ENCODE measurements at places on chromosomes 3 and 15.

- ATAC-seq = no peak
These were observed 18.8 kb upstream of the GATM start for GRCh38 chr15:45397116-45397665.

GRCh38 chr15:82122746-82123400 lies 77.1 kb upstream of the MEX3B start:
- ATAC-seq = peak; percentile 98

DNA sequence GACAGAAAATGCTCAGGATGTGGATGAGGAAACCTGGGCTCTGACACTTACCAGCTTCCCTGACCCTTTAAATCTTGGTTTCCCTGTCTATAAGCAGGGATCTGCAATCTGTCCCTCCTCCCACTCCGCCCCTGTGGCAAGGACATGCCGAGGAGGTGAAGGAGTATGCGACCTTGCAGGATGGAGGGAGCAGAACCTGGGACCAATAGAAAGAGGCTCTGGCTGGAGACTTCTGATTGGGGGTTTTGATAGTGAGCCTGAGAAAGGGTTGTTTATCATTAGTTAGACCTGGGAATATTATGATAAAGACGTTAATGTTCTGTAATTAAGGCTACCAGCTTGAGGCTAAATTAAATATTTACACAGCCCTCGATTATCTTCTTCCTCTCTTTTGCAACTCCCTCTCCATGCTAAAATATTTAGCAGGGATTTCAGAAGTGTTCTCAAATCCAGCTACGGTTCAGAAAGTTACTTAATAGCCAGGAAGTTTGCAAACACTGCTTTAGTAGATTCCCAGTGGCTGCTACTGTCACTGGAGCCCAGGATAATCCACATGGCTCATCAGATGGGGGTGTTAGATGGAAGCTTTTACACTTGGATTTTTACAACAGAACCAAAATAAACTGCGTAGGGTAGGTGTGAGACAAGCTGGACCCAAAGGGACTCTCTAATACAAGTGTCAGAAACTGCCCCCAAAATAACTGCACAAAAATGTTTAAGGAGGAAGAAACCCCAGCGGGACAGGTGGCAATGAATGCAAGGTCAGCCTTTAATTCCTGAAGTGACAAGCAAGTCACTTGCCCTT lies 9.2 kb upstream of the PAQR5 start:
- no peak for ATAC-seq

DNA sequence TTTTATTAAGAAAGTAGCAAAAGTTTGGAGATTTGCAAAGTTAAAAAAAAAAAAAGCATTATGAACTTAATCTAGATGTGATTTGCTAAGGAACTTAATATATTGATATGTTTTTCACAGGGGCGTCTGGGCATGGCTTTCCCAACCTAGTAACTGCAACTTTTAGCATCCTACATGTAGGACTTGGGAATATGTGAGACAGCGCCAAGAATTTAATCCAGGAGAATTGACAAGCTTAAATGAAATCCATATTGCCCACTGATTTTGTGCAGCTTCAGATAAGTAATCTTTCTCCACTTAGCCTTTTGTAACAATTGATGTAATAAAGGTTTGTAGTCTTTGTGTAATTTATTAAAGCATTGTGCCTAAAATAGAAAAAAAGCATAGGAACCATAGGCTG lies 982 bp upstream of the GABPB1 start:
- no peak for ATAC-seq

DNA sequence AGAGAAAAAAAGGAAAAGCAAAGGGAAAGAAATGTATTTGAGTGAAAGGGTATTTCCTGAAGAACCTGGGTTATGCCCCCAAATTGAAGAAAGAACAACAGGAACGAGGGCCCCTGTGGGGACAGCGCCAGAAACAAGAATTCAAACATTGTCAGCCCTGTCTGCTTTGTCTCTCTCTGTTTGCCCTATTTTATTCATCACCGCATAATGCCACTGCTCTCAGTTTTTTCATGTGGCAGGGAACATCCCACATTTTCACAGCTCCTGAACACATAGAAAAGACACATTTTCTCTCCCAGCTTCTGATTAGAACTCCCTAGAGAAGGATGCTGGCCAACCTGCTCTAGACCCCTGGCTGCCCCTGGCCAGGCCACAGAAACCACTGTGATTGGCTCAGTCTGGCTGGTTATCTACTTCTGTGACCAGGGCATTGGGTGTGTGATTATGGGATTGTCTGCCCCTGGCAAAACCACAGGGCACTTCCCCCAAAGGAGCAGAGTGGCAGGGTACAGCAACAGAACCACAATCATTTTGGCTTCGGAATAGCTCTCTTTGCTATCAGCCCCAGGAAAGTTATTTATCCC lies 31.3 kb upstream of the CCDC54 start:
- no peak for ATAC-seq

- ATAC-seq = no peak
These were observed 97.2 kb upstream of the LRRFIP2 start for GRCh38 chr3:37271611-37272010.

DNA sequence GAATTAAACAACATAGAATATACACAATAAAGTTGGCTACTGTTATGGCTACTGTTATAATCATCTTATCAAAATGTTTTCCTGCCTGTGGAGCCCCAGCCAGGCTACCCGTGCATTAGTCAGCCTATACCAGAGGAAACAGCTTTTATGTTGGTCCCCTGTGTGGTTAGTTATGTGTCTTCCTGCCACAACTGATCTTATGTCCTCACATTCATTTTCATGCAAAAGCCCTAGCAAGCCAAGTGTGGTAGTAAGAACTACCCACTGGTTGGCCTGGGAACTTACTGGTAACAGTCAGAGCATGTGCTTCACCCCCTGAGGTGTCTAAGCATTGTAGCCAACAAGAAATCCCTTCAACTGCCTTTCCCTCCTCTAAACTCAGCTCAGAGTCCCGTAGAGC lies 21.8 kb downstream of the MGLL start:
- ATAC-seq = no peak

DNA sequence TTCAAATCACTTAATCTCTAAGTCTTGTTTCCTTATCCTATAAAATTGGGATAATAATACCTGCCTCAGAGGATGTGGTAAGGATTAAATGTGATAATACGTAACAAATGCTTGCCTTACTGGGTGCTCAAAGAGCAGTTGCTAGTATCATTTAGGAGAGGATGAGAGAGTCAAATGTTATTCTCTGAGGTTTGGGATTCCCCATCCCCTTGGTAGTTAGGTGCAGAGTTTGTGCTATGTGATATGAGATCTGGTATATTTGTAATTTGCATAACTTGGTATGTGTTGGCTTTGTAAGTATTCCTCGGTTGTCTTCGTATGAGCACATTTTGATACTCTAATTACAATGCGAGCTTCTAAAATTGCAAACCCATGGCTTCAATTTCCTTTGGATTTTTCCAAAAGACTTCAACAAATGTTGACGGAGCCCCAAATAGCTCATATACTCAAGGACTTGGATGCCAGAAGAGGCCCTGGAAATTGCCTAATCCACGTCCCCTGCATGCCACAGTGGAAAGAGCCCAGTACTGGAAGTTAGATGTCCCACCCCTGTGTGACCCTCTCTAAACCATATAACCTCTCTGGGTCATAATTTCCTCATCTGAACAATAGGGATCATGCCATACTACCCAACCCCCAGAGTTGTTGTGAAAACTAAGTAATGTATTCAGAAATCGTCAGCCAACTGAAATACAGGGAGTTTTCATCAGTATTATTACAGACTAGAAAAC lies 85.0 kb downstream of the FBN1 start:
- no peak for ATAC-seq

GRCh38 chr3:197149-197827 lies 725 bp downstream of the CHL1 start:
- ATAC-seq = no peak

- peak; percentile 91 for ATAC-seq
These were observed 84.5 kb upstream of the SYNPR start for GRCh38 chr3:63193647-63194046.

GRCh38 chr3:177607589-177607988 lies 410.3 kb upstream of the TBL1XR1 start:
- ATAC-seq = no peak

GRCh38 chr3:143313893-143314188 lies 194.3 kb downstream of the CHST2 start:
- ATAC-seq = no peak

- peak; percentile 38 for ATAC-seq
These were observed 33.9 kb upstream of the CDCP1 start for GRCh38 chr3:45180051-45180450.

- ATAC-seq = no peak
These were observed 22.4 kb downstream of the CHD2 start for GRCh38 chr15:92922418-92923002.

DNA sequence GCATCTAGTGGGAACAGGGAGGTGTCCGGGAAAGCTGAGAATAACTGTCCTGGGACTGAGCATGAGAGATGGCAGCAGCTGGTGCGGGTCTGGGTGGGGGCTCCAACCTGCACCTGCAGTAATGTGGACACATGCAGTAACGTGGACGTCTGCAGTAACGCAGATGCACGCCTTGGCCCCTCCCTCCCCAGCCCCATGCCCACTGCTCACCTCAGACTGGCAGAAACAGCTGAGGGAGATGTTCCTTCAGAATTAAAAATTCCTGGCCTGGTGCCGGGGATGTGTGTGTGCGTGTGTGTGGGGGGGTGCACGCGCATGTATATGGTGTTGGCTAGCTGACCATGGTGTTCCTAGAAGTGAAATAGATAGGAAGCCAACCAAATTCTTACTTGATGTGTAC lies 86.7 kb upstream of the OXTR start:
- ATAC-seq = no peak
